ENCODE measurements at places on chromosomes 11 and 22.

DNA sequence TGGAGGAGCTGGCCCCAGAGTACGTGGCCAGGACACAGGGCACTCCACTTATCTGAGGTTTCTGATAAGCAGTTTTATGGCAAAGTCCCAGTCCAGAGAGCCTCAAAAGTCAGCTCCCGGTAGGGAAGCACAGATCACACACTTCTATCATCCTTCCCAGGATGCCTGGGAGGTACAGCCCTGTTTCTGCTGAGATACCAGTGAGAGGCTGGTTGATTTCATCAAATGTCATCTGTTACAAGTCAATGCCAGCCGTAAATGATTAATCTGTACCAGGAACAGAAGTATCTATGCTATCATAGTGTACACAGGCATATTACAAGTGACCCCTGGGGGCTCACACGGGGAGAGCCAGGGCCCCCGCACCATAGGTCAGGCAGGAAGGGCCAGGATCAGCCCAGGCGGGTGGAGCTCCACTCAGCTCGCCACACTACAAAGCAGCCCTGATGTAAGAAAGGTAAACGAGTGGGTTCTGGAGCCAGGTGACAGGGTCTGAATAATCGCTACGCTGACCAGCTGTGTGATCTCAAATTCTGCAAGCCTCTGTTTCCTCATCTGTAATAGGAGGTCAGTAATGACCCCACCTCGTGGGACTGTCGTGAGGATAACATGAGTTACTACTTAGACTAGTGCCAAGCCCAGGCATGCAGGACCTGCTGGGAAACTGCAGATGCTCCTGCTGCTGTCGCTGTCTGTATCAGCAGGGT lies 17.6 kb downstream of the PLA2G6 start:
- no peak for DNase-seq

DNA sequence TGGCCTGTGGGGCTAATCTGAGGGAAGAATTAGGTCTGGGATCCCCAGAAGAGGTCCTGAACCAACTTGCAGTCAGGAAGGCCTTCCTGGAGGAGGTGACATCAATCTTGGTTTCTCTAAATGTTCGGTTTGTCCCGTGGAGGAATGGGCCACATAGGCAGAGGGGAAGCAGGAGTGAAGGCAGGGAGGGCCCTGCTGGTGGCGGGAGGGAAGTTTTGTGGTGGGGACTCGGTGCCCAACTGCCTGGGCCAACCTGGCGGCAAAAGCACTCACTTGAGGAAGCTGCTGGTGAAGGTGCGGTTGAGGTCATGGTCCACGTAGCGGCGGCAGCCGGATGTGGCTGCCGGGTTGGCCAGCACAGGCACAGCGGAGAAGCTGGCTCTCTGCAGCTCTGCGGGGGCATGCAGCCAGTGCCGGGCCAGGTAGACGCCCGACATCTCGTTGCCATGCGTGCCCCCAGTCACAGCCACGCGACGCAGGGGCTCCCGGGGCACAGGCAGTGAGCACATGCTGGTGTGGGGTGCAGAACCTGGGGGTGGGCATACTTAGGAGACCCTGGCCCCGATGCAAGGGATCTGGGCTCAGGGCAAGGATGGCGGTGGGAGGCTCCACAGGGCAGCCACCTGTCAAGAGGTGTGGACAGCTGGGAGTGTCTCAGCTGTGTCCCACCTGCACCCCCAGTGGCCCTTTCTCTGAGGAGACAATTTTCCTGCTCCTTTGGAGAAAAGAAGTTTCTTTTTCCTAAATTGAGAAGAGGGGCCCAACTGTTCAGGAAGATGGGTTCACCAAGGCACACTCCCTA lies 3.8 kb downstream of the ACY3 start:
- no peak for DNase-seq

DNA sequence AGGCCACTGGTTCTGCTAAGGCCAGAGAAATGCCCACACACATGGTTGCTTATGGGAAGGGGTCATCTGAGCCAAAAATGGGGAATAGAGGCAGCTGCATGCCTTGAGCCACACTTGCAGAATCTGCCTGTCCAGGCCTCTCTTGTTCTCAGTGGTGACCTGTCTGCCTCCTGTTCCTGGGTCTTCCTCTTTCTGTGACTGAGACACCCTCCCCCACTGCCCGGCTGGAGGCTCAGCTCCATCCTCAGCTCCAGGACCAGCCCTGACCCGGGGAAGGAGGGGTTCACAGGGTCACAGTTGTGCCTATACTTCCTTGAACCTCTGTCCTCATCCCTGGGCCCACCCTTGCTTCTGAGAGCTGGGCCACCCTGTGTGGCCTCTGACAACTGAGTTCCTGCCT lies 52.3 kb downstream of the CSF2RB start:
- no peak for DNase-seq

- DNase-seq: no peak
These were observed 292.3 kb downstream of the METTL15 start for GRCh38 chr11:28400331-28401100.

DNA sequence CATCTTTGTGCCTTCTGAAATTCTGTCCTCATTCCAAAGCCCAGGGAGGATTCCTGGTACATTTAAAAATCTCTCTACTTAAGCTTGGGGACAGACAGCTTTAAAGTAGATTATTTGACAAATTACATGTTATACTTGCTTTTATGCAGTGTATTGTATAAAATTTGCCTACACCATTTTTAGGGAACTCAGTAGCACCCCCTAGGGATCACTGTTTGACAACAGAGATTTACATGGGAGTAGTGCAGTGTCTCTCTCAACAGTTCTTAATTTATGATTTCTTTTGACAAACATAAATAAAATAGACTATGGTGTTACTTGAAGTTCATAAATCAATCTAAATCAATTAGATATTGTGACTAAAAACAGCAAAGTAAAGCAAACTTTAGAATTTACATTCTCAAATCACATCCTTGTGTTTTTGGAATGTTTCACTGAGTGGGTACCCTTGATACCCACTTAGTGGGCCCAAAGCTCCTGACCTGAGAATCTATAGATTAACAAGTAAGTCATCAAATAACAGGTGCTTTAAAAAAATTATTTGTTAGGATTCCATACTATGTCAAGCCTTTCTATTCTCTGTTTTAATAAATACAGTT lies 428.8 kb downstream of the DYNC2H1 start:
- DNase-seq: no peak

DNA sequence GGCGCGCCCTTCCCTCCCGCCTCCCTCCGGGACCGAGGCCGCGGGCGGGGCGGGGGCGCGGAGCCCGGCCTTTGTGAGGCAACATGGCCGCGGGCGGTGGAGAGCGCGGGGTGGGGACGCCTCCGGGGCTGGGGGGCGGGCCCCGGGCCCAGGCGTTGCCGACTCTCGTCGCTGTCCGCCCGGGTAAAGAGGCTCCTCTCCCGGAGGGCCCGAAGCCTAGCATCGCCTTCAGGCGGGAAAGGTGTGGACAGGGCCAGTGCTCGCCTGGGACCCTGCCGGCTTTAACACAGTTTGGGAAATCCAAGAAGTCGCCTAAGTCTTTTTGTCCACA lies 369 bp downstream of the DGCR8 start:
- DNase-seq: peak; percentile 88

DNA sequence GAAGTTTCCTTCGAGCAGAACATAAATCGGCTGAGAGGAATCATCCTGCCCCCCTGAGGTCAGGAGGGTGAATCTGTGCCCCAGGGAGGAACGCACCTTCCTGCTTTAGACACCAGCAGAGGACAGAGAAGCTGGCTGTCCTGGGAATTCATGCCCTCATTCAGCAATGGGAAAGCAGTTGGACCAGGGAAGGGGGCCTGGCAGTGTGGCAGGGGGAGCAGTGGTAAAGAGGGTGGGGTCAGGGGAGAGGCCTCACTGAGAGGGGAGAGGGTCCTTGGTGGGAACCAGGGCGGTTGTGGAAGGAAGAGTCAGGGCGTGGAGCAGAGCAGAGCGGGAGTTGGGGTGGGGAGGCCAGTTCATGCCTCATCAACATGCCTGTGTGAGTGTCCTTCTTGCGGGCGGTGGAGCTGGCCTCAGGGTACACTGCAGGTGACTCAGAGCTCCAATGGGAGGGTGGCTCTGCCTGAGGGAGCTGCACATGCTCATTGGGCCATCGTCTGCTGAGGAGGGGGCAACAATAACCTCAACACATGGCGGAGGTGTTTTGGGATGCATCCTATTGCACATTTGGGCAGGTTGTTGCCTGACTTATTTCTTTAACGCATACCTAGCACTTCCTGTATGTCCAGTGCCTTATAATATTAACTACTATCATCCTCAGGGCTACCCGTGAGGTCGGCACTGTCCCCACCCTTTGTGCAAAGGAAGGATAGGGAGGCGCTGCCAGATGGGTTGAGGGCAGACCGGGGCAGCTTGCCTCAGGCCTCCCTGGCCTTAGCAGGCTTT lies 23.2 kb downstream of the MED15 start:
- DNase-seq: peak; percentile 27

GRCh38 chr11:117218133-117218915 lies 13.5 kb downstream of the PCSK7 start:
- no peak for DNase-seq

- no peak for DNase-seq
These were observed 524 bp downstream of the MS4A8 start for GRCh38 chr11:60699936-60700335.

DNA sequence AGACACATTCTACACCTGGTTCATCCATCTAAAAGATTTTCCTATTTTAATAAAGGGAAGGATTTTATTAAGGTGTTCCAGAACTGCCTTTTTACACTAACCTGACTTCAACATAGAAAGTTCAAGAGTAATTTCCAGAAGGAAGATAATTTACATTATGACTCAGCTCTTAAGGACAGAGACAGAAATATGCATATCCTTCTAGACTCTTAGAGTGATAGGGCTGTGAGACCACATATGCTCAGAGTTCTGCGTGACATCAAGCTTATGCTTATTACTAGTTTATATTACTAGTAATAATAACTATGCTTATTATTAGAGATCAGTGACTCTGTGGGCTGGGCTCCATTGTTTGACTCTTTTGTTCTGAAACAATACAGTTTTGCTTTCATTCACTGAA lies 4.6 kb downstream of the PDGFD start:
- DNase-seq: no peak

GRCh38 chr11:8832571-8833260 lies 78.3 kb upstream of the AKIP1 start:
- peak; percentile 83 for DNase-seq

- no peak for DNase-seq
These were observed 41.1 kb downstream of the OSBPL5 start for GRCh38 chr11:3123761-3124733.

DNA sequence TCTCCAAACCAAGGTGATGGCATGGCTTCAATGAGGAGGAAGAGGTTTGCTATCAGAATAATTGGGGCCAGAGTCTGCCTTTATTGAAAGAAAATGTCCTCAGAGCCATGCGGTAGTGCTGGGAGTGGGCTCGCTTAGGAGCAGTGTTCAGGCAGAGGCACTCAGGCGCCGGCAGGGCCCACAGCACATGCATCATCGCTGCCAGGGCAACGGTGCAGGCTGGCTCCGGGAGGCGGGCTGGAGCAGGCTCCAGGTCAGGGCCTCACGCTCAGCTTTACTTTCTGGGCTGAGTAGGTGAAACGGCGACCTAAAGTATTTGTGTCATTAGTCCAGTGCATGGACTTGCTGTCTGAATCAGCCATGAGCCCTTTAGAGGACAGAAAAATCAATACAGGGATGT lies 169.9 kb upstream of the CCDC90B start:
- DNase-seq: no peak

GRCh38 chr11:123518496-123519054 lies 88.5 kb downstream of the GRAMD1B start:
- DNase-seq: no peak

DNA sequence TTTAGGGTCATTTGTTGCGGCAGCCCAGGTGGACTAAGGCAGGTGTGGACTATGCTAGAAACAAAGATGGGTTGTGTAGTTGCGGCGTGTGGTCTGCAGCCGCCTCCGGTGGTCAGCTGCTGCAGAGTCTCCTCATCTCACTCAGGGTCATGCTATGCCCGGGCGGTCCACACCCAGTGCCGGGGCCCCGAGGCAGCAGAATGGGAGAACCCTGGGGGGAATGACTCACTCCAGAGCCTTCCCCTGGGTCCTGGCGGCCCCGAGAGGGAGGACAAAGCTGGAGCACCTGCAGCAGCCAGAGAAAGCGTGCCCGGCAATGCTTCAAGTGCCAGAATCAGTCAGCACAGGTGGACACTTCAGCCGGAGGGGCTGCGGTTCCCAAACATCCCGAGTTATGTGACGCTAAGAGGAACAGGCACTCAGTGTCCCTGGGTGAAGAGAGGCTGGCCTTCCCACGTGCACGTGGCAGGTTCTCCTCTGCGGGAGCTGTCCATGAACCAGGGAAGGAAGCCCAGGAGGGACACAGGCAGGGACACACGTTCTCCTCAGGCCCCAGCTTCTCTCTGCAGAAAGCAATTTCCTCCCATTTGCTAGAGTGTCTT lies 289.6 kb upstream of the B3GAT1 start:
- no peak for DNase-seq

GRCh38 chr22:47586946-47587345 lies 824.5 kb downstream of the TBC1D22A start:
- DNase-seq: no peak

DNA sequence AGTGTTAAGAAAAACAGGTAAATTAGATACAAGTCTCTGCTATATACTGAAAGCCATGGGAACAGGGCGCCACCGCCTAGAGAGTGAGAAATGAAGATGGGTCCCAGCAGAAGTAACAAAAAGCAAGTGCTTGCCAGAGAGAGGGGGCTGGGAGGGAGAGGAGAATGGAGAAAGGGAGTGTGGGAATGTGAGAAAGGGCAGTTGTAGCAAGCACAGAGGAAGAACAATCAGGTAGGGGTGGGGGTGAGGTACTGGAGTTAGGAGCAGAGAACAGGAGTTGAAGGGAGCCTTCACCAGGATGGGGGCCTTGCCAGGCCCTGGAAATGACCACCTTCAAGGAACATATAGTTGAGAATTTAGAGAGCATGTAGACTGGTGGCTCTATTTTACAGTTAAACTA lies 66.8 kb downstream of the TCF20 start:
- no peak for DNase-seq

DNA sequence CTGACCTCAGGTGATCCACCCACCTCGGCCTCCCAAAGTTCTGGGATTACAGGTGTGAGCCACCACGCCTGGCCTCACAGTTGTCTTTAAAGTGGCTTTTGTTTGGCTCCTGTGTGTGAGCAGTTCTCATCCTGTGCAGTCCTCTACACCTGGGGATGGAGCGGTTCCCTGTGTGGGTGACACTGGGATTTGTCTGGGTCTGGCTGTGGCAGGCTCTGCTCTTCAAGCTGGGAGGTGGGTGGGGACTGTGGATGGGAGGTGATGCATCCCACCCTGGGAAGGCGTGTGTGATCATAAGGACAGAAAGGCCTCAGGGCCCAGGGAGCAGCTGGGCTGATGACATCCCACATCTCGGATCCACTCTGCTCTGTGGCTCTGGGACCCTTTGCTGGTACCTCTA lies 1266.8 kb downstream of the BRD1 start:
- DNase-seq: no peak

GRCh38 chr11:125182573-125182972 lies 18.0 kb downstream of the PKNOX2 start:
- no peak for DNase-seq

- DNase-seq: no peak
These were observed 40.9 kb upstream of the BIRC3 start for GRCh38 chr11:102276362-102276761.

DNA sequence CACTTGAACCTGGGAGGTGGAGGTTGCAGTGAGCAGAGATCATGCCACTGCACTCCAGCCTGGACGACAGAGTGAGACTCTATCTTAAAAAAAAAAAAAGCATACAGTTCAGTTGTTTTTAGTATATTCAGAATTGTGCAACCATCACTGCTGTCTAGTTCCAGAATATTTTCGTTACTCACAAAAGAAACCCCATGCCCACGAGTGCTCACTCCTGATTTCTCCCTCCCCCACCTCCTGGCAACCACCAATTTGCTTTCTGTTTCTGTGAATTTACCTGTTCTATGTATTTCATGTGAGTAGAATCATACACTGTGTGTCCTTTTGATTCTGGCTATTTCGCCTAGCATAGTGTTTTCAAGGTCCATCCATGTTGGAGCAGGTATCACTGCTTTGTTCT lies 24.8 kb downstream of the PTPRJ start:
- DNase-seq: no peak
